EH (cell line): ENCODE measurements at places on chromosomes 16 and 17.

DNA sequence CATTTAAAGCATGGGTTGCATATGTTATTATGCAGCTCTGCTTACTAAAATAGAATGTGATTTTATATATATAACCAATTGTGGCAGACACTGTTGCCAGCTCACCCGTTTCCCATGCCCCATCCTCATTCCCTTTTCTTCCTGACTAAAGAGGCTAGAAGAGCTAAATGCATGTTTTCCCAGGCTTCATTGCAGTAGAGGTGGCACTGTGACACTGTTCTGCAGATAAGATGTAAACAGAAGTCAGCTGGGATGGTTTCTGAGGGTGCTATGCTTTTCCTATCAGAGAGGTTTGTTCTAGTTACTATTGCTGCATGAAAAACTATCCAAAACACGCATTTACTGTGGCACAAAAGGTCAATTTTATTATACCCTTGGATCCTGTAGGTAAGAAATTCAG is 5.7 kb upstream of the TOB1 start:
- no peak for DNase-seq

DNA sequence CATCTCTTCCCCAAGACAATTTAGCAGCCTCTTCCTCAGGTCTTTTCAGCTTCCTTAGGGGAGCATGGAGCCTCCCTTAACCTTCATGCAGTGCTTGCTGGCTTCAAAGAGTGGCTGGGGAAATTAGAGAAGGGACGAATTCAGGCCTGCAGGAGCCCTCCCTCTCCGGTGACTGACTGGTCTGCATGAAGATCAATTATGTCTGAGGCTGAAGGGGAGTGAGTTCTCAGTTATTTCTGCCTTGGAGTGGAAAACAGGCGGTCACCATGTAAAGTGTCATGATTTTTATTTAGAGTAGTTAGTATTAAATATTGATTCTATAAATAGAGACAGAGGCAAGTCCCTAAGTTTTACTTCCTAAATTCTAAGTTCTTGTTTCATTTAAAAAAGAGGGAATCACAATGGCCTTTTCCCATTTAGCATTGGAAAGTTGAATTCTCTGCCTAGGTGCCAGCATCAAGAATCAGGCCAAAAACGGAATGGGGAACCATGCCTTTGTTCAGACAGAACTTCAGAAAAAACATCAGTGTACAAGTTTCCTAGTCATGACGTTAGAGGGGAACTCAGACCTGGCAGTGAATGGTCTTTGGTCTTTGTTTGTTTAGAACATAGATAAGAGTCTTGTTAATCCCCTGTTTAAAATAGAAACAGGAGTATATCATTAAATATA is 4.4 kb downstream of the GABARAPL2 start:
- DNase-seq, result no peak

DNA sequence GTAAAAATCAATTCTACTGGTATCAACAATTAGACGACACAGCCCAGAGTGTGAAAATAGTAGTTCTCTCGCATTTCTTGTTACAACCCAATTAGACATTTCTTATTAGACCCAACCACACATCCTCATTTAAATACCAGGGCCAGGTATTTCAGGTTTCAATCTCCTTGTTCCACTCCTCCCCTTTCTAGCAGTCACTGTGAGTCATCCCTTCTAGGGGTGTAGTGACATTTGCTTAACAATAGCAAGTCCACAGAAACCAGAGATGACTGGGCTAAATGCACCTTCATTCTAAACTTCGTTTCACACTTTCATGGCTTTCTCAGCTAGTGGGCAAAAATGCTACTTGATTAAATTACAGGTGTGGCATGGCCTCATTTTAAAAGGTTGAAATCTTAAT is 116.9 kb upstream of the CACNG3 start:
- no peak for DNase-seq

- DNase-seq, result peak; percentile 66
Observed at GRCh38 chr16:68760671-68761275, 23.7 kb downstream of the CDH1 start.

- peak; percentile 17 for DNase-seq
Observed at GRCh38 chr16:2152695-2153506, 2.7 kb upstream of the TRAF7 start.

GRCh38 chr17:72618001-72618509 is 474.4 kb downstream of the SLC39A11 start:
- no peak for DNase-seq

- no peak for DNase-seq
Observed at GRCh38 chr17:42068979-42069378, 18.6 kb upstream of the C17orf113 start.

GRCh38 chr17:75181608-75182318 is 996 bp downstream of the SUMO2 start:
- peak; percentile 29 for DNase-seq

- no peak for DNase-seq
Observed at GRCh38 chr17:4560421-4560820, at the start of gene GGT6. GGT6 (minus strand) TSS chr17:4560577; CDS start chr17:4560521, 56 bp downstream.

DNA sequence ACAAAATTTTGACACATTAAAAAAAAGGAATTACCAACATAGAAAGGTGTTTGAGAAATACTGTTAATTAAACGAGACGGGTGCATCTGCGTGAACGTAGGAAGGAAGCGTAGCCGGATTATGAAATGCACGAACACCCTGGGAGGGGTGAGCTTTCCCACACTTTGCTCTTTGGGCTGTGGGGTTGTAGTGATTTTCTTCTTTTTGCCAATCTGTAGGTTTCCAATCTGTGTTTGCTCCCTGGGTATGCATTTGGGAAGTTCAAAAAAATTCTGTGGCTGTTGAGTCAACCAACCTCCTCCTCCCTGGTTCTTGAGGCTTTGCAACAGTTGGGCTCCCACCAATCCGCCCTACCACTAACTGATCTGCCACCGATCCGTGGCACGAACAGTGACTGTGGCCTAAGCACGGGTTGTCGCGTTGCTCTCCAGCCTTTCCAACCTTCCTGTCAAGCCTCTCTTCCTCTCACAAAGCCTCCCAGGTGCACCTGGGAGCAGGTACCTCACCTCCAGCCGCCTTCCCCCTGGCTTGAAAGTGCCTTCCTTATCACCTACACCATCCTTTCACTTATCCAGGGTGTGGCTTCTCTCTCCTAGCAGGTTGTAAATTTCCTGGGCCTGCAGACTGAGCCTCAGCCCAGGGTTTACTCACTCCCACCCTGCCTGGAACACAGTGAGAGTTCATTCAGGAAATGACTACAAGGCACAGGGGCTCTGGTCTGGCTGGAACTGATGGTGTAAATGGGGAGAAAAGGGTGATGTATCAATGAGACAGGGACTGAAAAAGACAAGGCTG is 16.6 kb downstream of the RTN4RL1 start:
- DNase-seq, result no peak

DNA sequence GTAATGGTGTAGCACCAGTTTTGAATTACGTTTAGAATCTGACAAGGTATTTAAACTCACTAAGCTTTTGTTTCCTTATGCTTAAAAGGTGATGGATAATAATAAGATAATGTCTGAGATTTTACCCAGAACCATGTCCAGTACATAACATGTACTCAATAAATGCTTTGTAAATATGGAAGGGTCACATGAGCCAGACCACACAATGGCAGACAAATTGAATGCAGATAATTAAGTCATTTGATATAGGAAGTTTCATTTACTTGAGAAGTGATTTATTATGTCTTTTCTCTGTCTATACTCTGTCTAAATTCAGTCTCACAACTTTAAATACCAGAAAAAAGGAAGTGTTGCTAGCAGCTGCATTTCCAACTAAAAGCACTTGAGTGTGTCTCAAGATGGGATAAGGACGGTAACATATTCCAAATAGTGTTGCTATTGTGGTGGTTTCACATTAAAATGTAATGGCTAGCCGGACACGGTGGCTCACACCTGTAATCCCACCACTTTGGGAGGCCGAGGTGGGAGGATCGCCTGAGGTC is 52.5 kb upstream of the DHX40 start:
- DNase-seq, result no peak

- no peak for DNase-seq
Observed at GRCh38 chr16:76970087-76970744, 220.8 kb upstream of the MON1B start.
